ENCODE measurements at places on chromosomes 6 and 20. TPM values are rescaled to one million over a fixed set of nuclear protein-coding genes. Genes with fewer than 3 reads are reported as not detected.

C6orf132 gene
- total RNA-seq: 0.11 TPM

TULP4 gene
- total RNA-seq: 124 TPM

NRSN1 gene
- not detected for total RNA-seq

FAM209B gene
- total RNA-seq: not detected

TSBP1 gene
- not detected for total RNA-seq

AIF1 gene
- total RNA-seq: 0.76 TPM

WASF1 gene
- total RNA-seq: 18.0 TPM

PGC gene
- not detected for total RNA-seq

GRCh38 chr6:56043076-56043475, 167.7 kb upstream of the BMP5 start:
- H3K4me1 ChIP-seq: no peaks in the 10 kb centered on the region
- H3K27me3 ChIP-seq: no peaks in the 10 kb centered on the region
- no peak overlapping the region for H3K4me3 ChIP-seq
- H3K36me3 ChIP-seq: no peaks in the 10 kb centered on the region
- DNase-seq: no peak
- H3K27ac ChIP-seq: no peak overlapping the region

GRCh38 chr6:13294499-13295069, 33.8 kb downstream of the TBC1D7 start:
- peaks cover 11% of the 10 kb centered on the region for H3K4me1 ChIP-seq
- no peaks in the 10 kb centered on the region for H3K36me3 ChIP-seq
- no peak for DNase-seq

- peak; percentile 48 for DNase-seq
- H3K27me3 ChIP-seq: no peaks in the 10 kb centered on the region
- peaks cover 71% of the 10 kb centered on the region for H3K36me3 ChIP-seq
- no peak overlapping the region for H3K27ac ChIP-seq
- H3K4me3 ChIP-seq: no peak overlapping the region
Observed at GRCh38 chr6:44430326-44430725, 42.8 kb downstream of the CDC5L start.

- no peak overlapping the region for H3K27ac ChIP-seq
- no peaks in the 10 kb centered on the region for H3K36me3 ChIP-seq
- no peaks in the 10 kb centered on the region for H3K27me3 ChIP-seq
- peaks cover 17% of the 10 kb centered on the region for H3K4me1 ChIP-seq
Observed at GRCh38 chr6:42105156-42105648, 37.2 kb downstream of the C6orf132 start.

- DNase-seq: no peak
- H3K27ac ChIP-seq: no peak overlapping the region
- no peak overlapping the region for H3K4me3 ChIP-seq
- H3K27me3 ChIP-seq: no peaks in the 10 kb centered on the region
- H3K4me1 ChIP-seq: peaks cover 3% of the 10 kb centered on the region
Observed at GRCh38 chr6:152609125-152609670, 28.0 kb downstream of the SYNE1 start.

DNA sequence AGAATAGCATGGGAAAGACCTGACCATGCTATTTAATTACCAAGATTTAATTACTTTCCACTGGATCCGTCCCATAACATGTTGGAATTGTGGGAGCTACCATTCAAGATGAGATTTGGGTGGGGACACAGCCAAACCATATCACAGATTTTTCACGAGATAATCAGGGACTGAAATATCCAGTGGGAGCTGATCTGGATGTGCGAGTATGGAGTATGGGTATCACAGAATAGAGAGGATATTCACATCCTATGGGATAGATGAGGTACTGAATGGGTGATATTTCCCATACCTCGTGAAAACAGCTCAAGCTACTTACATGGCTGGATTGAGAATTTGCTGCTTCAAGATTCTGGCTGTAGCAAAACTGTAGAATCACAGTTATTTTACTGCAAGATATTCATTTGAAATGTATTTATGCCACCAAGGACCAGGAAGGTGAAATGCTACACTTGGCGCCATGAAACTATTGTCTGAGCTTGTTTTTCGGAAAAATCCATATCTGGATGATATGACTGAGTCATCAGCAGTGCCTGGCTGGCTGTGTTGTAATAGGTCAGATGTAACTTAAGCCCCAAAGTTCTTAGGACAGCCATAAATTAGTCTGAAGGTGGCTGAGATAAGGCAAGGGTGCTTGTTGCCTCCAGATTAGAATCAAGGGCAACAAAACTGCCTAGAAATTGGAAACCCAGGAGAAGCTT, 29.8 kb downstream of the KCNS1 start:
- H3K27me3 ChIP-seq: no peaks in the 10 kb centered on the region
- H3K4me1 ChIP-seq: no peaks in the 10 kb centered on the region
- no peak for DNase-seq

DNA sequence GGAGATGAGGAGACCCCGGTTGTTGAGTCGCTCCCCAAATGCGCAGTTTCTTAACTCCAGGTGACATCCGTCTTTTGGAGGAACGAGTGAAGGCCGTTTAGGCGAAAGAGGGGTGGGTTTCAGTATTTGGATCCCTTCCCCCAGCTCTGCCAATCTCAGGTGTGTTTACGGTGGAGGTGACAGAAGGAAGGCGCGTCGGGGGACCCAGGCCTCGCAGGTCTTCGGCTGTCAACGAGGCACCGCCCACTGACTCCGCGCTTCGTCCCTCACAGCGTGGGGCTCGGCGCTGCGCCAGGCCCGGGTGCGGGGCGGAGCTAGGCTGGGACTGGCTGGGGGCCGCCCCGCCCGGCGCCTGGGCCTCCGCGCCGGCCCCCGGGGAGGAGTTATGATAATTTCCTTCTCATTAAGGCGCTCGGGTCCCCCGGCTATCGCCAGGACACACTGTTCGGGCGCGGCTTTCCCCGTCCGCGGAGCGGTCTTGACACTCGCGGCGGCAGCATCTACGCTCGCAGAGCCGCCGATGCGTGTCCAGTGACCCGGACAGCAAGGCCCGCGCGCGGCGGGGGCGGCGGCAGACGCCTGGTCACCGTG, at the start of gene TFAP2C:
TSS of gene TFAP2C (plus strand) at position 434 of the 591 bp plus-strand sequence. CDS start 239 bp downstream, outside the sequence.
- H3K4me3 ChIP-seq: no peak within 1 kb of the TSS
- no peaks in the 10 kb centered on the region for H3K4me1 ChIP-seq
- no peak for DNase-seq
- H3K36me3 ChIP-seq: no peaks in the 10 kb centered on the region
- no peaks in the 10 kb centered on the region for H3K27me3 ChIP-seq

DNA sequence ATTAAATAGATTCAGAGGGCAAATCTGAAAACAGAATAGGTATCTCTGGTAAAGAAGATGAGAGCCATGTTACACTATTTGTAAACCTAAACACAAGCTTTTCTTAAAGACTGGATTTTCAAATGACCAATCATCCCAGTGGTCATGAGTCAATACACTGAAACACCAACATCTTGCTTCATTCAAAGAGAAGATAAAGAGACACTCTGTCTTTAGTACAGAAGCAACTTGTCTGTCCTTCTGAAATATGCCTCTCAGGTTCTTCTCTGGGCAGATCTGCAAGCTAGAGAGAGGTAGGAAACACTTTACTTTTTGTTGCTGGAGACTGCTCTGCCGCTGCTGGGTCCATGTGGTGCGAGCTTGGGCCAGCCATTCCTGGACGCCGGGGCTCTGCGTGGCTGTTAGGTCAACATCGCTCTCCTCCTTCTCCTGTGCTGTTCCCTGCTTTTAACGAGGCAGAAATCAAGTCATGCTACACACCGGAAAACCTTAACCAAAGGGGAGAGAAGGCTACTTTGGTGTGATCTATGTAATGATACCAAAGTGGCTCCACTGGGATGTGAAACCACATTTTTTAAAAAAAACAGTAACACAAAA, 368.2 kb downstream of the SYNE1 start:
- H3K27me3 ChIP-seq: no peaks in the 10 kb centered on the region
- H3K27ac ChIP-seq: peak overlapping the region; percentile 37
- peaks cover 55% of the 10 kb centered on the region for H3K36me3 ChIP-seq
- H3K4me1 ChIP-seq: peaks cover 25% of the 10 kb centered on the region
- no peak overlapping the region for H3K4me3 ChIP-seq

DNA sequence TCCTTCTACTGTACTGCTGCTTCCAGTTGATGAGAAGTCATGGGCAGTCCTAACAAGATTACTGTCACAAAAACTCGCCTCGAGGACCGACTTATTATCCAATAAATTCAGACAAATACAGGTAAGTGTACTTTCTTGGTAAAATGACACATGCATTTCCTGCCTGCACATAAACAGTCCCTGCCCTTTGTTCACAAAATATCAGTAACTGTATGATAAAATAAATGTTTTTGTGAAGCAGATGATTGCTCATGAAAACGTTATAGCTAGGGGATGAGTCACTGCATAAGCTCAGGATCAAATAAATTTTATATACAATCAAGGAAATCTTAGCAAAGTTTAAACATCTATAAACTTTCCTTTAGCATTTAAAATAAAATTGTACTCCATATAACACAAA, 164.5 kb upstream of the RIPOR2 start:
- H3K4me3 ChIP-seq: no peak overlapping the region
- no peak overlapping the region for H3K27ac ChIP-seq
- no peaks in the 10 kb centered on the region for H3K4me1 ChIP-seq

DNA sequence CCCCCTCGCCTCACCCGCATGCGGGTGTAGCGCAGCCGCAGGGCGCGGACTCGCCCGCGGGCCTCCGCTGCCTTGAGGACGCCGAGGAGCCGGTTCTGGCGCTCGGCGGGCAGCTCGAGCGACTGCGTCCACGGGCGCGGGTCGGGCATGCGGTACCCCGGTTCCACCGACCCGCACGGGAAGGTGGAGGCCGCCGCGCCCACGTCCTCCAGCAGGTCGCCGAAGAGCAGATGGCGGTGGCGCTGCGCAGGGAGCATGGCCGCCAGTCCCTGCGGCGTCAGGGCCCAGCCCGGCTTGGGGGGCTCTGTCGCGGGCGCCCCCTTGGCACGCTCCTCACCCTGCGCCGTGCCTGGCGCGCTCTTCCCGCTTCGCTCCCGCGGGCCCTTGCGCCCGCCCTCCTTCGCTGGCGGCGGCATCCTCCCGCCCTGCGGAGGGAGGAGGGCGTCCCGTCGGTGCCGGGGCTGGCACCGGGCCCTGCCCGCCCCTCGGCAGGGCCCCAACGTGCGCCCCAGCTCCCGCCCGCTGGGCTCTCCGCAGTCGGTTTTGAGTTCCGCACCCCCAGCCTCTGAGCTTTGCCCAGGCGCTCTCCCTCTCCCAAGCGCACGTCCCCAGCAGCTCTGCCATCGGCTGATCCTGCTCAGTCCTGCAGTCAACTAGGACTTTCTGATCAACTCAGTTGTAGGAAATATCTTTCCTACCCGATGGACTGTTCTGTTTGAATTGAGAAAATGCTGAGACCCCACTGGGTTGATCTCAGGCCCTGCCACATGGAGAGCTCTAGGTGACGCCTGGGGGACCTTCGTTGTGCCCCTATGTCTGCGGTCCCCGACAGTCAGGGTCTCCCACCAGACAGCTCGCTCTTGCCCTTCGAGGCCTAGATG, at the start of gene LKAAEAR1:
TSS of gene LKAAEAR1 (minus strand) at position 595 of the 881 bp plus-strand sequence. CDS start at position 416, 179 bp downstream.
- peak within 1 kb of the TSS; percentile 80 for H3K4me3 ChIP-seq
- peak within 1 kb of the TSS; percentile 92 for H3K27ac ChIP-seq
- H3K4me1 ChIP-seq: peaks cover 30% of the 10 kb centered on the region
- no peak for DNase-seq

- H3K36me3 ChIP-seq: no peaks in the 10 kb centered on the region
- H3K4me1 ChIP-seq: no peaks in the 10 kb centered on the region
- no peak overlapping the region for H3K27ac ChIP-seq
- H3K27me3 ChIP-seq: no peaks in the 10 kb centered on the region
- DNase-seq: no peak
Observed at GRCh38 chr6:51675020-51675921, 412.1 kb downstream of the PKHD1 start.

DNA sequence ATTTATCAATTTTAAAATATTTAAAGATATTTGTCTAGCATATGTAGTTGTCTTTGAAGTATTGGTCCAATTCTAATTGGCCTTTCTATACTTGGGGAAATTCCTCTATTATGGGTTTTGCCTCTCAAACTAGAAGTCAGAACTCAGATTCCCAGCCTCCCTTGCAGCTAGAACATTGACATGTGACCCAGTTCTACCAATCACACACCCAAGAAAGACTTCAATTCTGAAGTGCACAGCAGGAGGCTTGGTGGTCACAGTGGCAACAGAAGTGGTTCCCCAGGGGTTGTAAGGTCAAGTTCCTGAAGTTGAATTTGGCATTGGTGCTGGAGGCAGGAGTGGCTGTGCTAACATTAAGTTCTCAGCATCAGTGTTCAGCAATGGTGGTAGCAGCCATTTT, 14.8 kb upstream of the FKBP5 start:
- peaks cover 10% of the 10 kb centered on the region for H3K4me1 ChIP-seq
- no peak overlapping the region for H3K27ac ChIP-seq
- no peak for DNase-seq
- H3K36me3 ChIP-seq: no peaks in the 10 kb centered on the region

Data from Karpas-422 (cell line).